Stimulated activated CD8-positive, alpha-beta memory T cell treated with anti-CD3 and anti-CD28 coated beads, Interleukin-7, amount 100 ng/mL, for 48 hours (primary cell): ENCODE measurements at places on chromosomes 5 and 9.

DNA sequence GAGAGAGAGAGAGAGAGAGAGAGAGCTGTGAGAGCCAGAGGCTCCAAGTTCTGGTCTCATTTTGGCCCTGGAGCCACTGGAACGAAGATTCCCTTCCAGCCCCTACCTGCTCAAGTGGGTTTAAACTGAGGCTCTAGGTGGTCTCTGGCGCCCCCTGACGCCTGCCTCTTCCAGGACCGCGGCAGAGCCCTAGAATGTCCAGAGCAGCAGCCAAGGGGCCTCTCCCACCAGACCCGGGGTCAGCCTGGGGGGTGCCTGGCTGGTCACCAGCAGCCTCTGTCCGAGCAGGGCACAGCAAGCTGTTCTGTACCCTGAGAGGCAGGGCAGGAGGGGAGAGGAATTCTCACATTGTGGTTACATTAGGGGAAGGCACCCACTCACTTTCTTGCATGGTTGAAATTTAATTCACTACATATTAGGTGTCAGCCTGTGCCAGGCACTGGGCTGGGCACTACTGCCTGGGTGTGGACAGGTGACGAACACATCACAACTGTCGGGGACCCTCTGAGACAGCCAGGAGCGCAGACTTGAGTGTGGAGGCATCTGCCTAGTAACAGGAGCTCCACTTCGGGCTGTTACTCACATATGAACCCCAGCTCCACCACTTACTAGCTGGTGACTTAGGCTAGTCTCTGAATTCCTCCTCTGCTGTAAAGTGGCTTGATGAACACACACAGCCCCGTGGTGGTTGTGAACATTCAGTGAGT lies 44.5 kb downstream of the AMBP start:
- DNase-seq = no peak

- no peak for DNase-seq
Measured at GRCh38 chr5:77182367-77182766, 28.1 kb upstream of the PDE8B start.

DNA sequence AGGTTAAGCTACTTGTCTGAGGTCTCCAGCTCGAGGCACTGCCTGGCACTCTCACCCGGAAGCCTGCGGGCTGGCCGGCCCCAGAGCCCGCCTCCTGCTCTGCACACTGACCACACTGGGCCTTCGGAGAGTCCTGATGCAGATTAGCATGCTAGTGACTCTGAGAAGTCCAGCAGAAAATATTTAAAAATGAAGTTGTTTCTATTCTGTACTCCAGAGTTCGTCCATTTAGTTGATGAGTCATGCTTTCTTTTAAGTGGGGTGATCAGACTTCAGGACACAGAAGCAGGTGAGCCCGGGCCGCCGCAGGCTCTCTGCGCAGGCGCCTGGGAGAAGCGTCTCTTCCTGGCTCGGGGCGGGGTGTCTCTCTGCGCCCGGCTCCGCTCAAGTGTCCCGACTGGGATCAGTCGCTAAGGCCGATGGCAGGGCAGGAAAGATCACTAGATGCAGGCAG lies 32.5 kb downstream of the FAM240B start:
- peak; percentile 25 for DNase-seq

DNA sequence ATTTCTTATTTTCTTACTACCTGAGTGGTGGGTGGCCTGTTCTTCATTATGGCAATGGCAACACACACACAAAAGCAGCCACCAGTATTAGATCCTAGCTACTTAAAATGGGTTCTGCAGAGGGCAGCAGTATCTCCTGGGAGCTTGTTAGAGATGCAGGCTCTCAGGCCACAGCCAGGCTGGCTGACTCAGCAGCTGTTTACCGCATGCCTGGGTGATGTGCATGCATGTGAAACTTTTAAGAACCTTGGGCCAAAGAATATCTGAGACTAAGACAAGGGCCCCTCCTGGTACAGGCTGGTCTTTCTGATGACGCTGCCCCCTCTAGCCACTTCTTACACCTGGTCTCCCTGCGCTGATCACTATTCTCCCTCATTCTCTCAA lies 399.0 kb downstream of the MED10 start:
- DNase-seq = no peak

DNA sequence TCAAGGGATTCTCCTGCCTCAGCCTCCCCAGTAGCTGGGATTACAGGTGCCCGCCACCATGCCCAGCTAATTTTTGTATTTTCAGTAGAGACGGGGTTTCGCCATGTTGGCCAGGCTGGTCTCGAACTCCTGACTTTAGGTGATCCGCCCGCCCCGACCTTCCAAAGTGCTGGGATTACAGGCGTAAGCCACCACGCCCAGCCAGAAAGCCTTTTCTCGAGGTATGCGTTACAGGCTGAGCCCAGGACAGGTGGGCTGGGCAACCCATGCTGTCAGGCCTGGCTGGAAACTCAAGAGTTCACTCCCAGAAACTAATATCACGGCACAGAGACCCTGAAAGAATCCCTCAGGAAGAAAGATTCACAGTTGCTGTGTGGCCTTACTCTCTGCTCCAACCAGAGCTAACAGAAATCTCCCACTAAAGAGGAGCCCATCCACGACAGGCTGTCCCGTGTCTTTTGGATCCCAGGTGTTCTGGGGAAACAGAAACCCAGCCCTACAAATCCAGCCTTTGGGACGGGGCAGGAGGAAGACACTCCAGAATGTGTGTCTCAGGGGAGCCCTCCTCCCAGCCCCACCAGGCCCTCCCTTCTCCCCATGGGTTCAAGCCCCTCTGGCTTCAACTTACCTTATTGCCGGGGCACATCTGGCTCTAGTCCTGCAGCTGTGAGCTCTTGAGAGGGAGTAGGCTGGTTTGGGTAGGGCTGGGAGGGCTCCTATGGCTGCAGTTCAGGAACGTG lies 400 bp downstream of the TIFAB start:
- DNase-seq = no peak

DNA sequence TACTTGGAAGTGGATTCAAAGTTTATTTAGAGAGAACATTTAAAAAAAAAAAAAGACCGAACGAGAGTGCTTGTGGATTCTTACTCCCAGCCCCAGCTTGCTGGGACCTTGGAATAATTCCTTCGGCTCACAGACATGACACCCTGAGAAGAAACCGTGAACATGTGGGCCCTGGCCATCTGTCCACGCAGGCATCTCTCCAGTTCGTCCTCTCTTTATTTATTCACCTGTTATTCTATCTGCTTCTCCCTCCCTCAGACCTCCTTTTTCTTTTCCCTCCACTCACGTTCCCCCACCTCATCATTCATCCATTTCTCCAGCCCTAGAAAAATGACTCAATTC lies 93.7 kb upstream of the PHYKPL start:
- DNase-seq = no peak

DNA sequence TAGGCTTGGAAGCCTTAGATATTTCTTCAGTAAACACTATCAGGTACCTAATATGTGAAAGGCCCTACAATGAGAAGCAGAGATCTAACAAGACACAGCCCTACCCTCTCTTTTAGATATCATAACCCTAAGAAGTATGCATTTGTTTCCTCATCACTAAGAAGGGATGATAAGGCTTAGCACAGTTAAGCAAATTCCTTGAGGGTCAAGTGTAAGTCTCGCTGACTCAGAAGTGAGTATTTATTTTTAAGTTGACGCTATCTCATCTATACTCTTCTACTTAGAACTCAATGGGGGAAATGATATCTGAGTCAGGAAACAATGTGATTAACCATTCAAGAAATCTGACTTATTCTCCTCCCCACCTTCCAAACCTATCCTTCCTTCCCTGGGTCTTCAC lies 149.7 kb downstream of the ESM1 start:
- DNase-seq = no peak

- DNase-seq = no peak
Measured at GRCh38 chr5:155053501-155053900, 39.9 kb downstream of the KIF4B start.

GRCh38 chr9:136942112-136942880 lies 2.2 kb downstream of the FBXW5 start:
- DNase-seq = no peak

DNA sequence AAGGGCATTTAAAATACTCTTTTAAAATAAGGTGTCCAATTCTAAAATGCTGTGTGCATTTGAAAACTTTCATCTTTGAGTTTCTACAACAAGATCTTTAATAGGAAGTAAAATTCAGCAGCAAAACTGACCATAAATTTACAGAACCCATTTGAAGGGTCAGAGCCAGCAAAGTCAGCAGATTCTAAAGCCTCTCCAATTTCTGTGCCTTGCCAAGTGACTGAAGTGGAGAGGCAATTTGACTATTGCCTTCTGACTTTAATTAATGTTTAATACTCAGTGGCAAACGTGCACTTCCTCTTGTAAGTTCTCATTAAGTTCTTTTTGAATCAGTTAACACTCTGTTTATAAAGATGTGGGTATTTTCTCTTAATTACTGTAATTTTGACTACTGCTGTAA lies 155.2 kb downstream of the BAAT start:
- no peak for DNase-seq

GRCh38 chr9:114790521-114790920 lies 15.3 kb downstream of the TNFSF15 start:
- DNase-seq = no peak

DNA sequence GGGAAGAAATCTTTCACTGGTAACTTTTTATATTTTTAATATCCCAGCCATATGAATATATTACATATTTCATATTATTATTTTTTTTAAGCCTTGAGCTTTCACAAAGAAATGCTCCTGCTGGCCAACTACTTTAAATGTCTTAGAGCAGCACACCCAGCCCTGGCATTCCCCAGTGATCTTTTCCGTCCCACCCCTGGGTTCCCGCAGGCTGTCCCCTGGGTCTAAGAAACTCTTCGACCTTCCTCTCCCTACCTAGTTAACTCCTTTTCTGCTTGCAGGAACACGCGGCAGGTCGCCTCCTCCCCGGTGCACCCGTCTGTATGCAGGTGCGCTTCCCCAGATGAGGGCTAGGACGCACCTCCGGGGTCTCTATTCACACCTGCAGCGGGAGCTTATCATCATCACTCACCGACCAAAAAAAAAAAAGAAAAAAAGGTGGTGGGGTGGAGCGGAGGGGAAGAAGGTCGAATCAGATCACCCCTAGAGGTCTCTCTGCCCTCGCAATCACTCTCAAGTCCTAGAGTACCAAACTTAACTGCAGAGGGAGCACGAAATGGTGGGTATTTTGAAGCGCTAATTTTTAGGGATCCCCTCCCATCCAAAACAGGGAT lies 696 bp downstream of the ZFP62 start:
- peak; percentile 19 for DNase-seq

GRCh38 chr5:109693535-109694400 lies 4.0 kb downstream of the MAN2A1 start:
- DNase-seq = no peak
